Activated naive CD8-positive, alpha-beta T cell treated with anti-CD3 and anti-CD28 coated beads, Interleukin-2, amount 50 U/mL, for 16 hours (primary cell): ENCODE measurements at places on chromosomes 7 and 10.

- DNase-seq: no peak
Measured at GRCh38 chr7:91517201-91517785, 253.1 kb downstream of the FZD1 start.

DNA sequence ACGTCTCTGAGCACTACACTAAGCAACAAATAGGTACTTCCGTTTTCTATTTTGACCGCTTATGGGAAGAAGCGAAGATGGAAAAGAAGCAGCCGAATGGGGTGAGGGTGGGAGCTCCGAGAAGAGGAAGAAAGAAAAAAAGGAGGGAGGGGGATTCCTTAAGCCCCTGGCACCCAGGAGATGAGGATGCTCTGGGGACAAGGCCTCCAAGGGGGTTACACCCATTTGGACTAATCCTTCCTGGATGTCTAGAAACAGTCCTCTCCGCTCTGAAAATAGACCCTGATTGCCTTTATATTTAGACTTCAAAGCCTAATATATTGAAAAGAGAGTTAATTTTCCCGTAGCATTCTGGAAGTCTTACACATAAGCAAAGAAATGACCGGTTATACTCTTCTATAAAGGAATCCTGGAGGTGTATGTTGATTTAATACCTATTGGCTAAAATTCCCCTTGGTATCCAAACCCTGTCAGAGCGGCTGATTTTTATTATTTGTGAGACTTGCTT lies 676 bp upstream of the HTR7 start:
- no peak for DNase-seq

DNA sequence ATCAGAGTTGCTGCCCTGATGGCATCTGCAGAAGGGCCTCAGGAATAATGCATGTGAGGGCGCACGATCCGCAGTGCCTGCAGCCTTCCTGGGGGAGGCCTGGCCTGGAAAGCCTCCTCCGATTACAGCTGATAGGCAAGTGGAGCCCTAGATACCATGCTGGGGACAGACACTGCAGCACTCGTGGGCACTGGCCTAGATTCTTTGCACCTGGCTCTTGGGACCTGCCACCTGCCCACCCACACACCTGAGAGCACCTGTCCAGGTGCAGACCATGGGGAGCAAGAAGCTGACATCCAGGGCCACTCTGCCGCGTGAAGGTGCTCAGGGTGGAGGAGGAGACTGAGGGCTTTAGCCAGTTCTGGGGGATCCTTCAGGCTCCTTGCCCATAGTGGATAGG lies 14.8 kb downstream of the YKT6 start:
- no peak for DNase-seq

- no peak for DNase-seq
Measured at GRCh38 chr7:41188163-41189130, 514.4 kb downstream of the INHBA start.

GRCh38 chr10:92839191-92840085 lies 8.9 kb upstream of the EXOC6 start:
- DNase-seq: no peak

DNA sequence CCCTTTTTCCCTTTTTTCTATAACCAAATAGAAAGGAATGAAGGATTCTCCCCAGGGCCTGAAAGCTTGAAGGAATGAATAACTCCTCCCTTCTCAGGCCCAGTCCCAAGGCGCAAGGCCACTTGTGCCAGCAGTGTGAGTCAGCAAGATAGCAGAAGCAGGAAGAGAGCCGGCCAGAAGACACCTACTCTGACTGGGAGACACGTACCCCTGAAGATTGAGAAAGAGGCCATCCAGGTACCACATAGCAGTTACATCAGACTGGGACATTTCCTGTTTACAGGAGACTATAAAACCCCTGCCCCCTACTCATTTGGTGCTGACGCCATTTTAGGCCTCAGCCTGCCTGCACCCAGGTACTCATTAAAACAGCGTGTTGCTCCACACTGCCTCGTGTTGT lies 65.5 kb downstream of the LRRC17 start:
- no peak for DNase-seq

DNA sequence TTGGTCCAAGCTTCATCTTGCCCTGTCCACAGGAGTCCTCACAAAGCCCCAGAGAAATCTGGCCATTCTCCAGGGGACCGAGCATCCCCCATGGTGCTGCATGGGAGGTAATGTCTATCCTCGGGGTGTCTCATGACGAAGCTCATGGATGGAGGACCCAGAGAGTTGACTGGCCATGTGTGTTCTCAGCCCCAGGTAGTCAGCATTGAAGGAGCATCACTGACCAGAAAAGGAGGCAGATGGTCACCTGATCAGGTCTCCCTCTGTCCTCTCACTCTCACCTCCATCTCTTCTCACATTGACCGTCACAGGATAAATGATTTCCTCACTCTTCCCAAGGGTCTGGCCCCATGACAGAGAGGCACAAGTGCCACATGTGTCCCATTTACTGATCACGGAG lies 33.4 kb upstream of the GDF10 start:
- DNase-seq: no peak

GRCh38 chr10:19904202-19904661 lies 88.0 kb downstream of the PLXDC2 start:
- DNase-seq: no peak

GRCh38 chr10:76632767-76633051 lies 1004.9 kb downstream of the KCNMA1 start:
- no peak for DNase-seq

DNA sequence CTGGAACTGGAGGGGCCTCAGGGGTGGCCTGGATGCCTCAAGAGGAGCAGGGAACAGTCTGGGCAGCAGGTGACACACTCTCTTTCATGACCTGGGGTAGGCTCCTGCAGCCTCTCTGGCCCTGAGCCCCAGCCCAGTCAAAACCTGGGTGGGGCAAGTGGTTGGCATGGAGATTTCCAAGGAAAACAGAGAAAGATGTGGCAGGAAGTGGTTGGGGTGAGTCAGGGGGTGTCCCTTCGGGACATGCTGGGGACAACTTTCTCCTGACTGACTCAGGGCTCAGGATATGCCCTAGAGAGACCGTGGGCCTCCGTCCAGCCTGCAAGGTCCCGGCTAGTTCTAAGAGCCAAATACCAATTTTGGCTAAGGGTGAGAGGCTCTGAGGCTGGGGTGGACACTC lies 2.9 kb downstream of the AQP1 start:
- DNase-seq: no peak

DNA sequence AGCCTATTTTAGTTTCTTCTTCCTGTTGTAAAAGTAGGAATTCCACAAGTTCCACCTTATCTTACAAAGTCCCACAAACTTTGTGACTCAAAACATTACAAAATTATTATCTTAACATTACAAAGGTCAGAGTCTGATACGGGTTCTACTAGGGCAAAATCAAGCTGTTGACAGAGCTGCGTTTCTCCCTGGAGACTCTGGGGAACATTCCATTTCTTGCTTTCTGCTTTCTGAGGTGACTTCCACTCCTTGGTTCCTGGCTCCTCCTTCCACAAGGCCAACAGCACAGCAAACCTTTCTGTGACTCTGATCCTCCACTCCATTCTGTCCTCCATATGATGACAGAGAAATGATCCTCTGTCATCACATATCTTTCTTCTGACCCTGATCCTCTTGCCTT lies 10.6 kb downstream of the OR2F1 start:
- no peak for DNase-seq

DNA sequence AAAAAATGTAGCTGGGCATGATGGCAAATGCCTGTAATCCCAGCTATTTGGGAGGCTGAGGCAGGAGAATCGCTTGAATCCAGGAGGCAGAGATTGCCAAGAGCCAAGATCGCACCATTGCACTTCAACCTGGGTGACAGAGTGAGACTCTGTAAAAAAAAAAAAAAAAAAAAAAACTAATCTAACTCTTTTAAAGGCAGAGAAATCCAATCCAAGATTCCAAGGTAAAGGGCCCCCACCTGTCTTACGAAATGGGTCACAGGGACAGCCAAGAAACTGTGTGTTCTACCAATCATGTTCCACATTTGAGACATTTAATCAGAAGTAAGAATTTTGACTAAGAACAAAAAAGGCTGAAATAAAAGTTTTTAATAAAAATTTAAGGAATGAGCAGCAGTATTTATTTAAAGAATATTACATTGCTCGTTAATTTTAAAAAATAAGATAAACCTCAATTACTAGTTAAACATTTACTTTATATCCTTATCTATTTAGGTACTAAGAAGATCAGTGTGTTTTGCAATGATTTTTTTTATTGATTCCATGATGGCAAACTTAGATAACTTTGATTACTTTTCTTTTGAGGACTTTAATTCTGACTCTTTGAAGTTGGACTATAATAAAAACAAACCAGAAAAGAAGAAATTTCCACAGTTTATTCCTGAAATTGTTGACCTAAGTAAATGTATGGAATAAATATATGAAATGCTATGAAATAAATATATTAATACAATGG lies 6.7 kb upstream of the OAT start:
- no peak for DNase-seq

- no peak for DNase-seq
Measured at GRCh38 chr10:123729523-123729922, 63.4 kb downstream of the GPR26 start.

DNA sequence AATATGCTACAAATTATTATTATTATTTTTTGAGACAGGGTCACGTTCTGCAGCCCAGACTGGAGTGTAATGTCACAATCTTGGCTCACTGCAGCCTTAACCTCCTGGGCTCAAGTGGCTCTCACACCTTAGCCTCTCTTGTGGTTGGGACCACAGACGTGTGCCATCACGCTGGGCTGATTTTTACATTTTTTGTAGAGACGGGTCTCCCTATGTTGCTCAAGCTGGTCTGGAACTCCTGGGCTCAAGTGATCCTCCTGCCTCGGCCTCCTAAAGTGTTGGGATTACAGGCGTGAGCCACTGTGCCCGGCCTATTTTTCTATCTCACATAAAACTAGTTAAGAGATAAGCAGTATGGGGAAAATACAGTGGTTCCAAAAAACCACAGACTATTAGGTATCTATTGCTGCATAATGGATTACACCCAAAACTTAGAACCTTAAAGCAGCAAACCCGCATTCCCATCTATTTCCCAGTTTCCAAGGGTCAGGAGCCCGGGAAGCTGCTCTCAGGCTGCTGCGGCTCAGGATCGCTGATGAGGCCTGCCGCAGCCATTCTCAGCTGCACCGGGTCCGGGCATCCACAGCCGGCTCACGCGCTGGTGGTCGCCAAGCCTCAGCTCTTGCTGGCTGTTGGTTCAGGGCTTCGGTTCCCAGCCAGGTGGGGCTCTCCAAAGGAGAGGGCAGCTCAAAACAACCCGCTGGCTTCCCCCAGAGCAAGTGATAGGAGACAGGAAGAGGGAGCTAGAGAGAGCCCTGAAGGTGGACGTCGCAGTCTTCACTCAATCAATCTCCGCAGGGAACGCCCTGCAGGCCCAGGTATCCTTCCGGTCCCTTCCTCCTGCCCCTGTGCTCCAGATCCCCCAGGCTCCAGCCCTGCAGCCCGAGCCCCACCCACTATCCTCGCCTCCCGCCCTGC lies 128.2 kb downstream of the UBE2H start:
- no peak for DNase-seq

- peak; percentile 49 for DNase-seq
Measured at GRCh38 chr7:98878365-98879197, at the start of gene TRRAP. Gene TRRAP, plus strand, starts transcription at chr7:98878532. Its CDS starts 2,619 bp downstream, at chr7:98881151.

DNA sequence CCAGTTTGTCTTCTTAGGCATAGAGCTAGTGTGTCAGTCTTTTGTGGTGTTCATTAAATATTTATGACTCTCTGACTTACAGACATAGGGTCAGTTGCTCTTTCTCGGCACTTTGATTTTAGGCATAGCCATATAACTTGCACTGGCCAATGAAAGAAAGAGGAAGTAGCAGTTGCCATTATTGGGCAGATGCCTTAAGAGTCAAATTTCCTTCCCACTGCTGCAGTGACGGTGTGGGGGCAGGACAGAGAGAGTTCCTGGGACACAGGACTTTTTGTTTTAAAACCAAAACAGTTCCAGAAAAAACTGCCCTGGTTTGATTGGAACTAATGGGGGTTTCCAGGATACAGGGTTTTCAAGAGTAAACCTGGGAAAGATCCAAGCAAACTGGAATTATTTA lies 60.2 kb upstream of the PHF14 start:
- no peak for DNase-seq

DNA sequence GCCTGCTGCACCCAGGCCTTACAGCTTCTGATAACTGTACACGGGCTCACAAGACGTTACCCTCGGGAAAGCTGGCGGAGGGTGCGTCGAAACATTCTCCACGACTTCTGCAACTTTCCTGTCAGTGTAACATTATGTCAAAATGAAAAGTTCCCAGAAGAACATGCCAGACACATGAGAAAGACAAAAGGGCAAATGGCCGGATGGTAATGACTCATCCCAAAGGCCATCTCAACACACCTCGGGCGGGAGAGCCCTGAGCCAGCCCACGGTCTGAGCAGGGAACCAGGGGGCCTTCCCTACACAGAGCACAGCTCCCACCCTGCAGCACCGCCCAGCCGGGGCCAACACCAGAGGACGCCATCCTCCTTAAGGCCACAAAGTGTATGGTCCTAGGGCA lies 118.7 kb downstream of the MAD1L1 start:
- DNase-seq: no peak
